ENCODE measurements at places on chromosomes 5 and 9. TPM values are rescaled to one million over a fixed set of nuclear protein-coding genes. Genes with fewer than 3 reads are reported as not detected.

The NUDT12 gene
- total RNA-seq = 7.6 TPM

The SPATA31D4 gene
- total RNA-seq = not detected

The ITGA2 gene
- total RNA-seq = 107 TPM

The PURA gene
- 9.8 TPM for total RNA-seq

The NME5 gene
- total RNA-seq = 1.1 TPM

- no peak for DNase-seq
Measured at GRCh38 chr9:95129476-95130291, 187.8 kb downstream of the FANCC start.

- DNase-seq = no peak
Measured at GRCh38 chr9:112780450-112781036, 30.0 kb downstream of the SNX30 start.

- DNase-seq = no peak
Measured at GRCh38 chr9:126397056-126397455, 70.4 kb downstream of the MVB12B start.

- DNase-seq = no peak
Measured at GRCh38 chr9:91489361-91489899, 65.8 kb upstream of the NFIL3 start.

- DNase-seq = no peak
Measured at GRCh38 chr5:151141535-151141934, 16.0 kb downstream of the ANXA6 start.

DNA sequence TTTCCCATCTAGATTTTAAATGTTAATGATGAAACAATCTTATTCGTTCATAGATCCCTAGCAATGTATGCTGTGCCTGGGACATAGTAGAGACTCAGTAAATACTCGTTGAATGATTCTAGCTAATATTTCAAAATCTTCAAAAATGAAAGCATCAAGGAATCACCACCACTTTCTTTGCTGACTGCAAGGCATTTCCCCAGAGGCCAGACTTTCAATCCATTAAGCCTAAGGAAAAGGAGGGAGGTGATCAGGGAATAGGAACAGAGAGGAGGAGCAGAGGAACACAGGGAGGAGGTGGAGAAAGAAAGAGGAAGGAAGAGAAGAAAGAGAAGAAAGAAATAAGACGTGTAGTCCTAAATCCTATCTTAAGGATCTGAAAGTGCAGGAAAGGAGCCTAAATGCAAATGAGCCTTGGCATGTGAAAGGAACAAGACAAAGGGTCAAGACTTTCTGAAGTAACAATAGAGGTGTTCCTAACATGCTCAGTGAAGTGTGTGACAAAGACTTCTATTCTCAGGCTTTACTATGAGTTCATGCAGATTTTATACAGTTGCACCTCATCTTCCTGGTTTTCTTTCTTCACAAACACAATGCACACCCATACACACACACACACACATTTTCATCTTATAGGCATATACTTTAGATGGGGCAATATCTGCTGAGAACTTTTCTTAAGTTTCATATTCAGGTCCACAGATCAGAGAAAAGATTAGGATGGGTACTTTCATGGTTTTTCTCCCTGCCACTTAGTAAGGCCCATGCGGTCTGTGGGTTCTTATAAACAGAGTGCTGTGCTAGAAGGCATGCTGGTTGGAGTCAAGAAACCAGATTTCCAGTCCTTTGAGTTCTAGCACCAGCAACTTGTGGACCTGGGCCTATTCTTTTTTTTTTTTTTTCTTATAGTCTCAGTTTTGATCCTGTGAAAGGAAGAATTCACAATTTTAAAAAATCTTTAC is 512.2 kb upstream of the TNC start:
- no peak for DNase-seq

GRCh38 chr5:160167624-160168165 is 48.4 kb upstream of the PWWP2A start:
- DNase-seq = no peak

DNA sequence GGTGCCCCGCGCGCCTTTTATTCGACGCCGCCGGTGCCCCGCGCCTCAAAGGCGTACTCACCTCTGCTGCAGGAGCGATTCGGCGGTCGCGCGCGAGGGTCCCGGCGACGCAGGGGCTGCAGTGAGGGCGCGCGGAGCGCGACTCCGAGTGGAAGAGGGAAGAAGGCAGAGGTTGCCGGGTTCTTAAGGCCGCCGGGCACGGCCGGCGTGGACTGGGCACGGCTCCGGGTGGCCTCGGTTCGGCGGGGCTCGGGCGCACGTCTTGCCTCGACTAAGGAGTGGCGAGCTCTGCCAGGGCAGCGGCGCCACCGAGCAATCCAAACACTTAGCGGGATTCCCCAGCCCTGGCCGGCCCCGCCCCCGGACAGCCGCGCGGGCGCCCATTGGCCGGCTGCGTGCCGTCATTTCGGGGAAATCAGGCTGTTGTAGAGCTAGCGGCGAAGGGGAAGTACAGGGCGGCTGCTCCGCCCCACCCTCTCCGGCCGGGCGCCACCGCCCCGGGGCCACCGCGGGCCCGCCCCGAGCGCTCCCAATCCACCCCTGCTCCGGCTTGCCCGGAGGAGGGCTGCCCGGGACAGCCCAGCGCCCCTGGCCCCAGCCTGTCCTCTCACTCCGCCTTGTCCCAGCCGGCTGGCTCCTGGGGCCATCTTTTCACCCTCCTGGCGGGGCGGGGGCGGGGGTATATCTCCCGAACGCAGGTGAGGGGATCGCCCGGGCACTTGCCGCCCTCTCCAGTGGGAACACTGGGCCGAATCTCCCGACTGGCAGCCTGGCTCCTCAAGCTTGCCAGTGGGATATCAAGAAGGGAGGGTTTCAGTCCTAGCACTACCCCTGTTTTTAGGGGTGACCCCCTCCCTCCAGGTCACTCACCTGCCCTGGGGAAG is at the start of gene IRF1:
Gene IRF1 (minus strand): TSS at position 290 of the 884 bp plus-strand sequence. CDS start 1,295 bp downstream, outside the sequence.
- peak; percentile 87 for DNase-seq

- DNase-seq = no peak
Measured at GRCh38 chr9:125493881-125494652, 212.9 kb downstream of the MAPKAP1 start.

DNA sequence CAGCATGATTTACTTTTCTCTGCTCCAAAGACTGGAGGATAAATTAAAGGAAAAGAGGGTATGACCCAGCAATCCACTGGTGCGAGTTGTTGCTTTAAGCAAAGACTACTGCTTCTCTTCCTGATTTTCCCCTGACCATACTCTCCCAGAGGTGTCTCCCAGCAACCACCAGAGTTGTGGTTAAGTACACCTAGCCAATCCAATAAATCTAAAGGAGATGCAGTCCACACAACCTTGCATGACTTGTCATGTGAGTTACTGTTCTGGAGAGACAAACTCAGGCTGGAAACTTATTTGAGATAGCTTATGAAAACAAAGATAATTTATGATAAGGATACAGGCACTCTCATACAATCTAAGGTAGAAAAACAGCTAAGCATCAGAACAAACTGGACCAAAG is 11.9 kb downstream of the TMC1 start:
- DNase-seq = no peak

- DNase-seq = no peak
Measured at GRCh38 chr9:109821711-109822110, 41.7 kb downstream of the PALM2AKAP2 start.

Data from pulmonary artery endothelial cell (primary cell).